ENCODE measurements at places on chromosomes 7 and 10. TPM values are rescaled to one million over a fixed set of nuclear protein-coding genes. Genes with fewer than 3 reads are reported as not detected.

Gene SPDYE18
- not detected for total RNA-seq

Gene OR2A7
- total RNA-seq = not detected

Gene CYP3A5
- total RNA-seq = not detected

Gene SPDYE16
- not detected for total RNA-seq

Gene KCNH2
- total RNA-seq = 0.56 TPM

All from IMR-90 (cell line).